ENCODE measurements at places on chromosomes 16 and 17.

- peak; percentile 18 for DNase-seq
Observed at GRCh38 chr16:1194665-1195392, 30.2 kb downstream of the TPSG1 start.

DNA sequence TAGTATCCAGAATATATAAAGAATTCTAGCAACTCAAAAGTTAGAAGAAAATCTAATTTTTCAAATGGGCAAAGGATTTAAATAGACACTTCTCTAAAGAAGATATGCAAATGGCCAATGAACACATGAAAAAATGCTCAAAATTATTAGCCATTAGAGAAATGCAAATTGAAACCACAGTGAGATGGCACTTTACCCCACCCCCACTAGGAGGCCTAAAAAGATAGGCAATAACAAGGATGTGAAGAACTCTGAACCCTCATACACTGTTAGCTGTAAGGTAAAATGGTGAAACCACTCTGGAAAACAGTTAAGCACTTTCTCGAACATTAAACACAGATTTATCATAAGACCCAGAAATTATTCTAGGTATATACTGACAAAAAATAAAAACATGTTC lies 71.4 kb upstream of the IRX6 start:
- no peak for DNase-seq

GRCh38 chr17:9148905-9149525 lies 127.7 kb downstream of the NTN1 start:
- no peak for DNase-seq

DNA sequence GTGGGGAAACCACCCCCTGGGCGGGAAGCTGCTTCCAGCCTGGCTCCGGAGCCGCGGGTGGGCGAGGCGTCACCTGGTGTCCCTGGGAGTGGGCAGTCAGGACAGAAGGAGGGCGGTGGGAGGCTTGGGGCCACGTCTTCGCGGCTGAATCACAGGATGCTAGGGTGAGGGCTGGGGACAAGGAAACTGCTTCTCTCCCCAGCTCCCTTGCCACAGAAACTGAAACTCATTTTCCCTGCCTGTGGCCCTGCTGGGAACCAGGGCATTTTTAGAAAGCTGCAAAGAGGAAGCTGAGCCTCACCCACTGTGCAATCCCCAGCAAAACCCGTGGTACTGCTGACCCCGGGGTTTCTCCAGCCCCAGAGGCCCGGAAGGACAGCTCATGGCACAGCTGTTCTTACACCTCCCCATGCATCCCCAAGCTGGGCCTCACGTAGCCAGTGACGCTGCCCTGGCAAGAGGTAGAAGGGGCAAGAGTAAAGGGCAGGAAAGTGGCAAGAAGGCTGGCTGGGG lies 8.2 kb downstream of the RHBDF2 start:
- DNase-seq, result peak; percentile 32

DNA sequence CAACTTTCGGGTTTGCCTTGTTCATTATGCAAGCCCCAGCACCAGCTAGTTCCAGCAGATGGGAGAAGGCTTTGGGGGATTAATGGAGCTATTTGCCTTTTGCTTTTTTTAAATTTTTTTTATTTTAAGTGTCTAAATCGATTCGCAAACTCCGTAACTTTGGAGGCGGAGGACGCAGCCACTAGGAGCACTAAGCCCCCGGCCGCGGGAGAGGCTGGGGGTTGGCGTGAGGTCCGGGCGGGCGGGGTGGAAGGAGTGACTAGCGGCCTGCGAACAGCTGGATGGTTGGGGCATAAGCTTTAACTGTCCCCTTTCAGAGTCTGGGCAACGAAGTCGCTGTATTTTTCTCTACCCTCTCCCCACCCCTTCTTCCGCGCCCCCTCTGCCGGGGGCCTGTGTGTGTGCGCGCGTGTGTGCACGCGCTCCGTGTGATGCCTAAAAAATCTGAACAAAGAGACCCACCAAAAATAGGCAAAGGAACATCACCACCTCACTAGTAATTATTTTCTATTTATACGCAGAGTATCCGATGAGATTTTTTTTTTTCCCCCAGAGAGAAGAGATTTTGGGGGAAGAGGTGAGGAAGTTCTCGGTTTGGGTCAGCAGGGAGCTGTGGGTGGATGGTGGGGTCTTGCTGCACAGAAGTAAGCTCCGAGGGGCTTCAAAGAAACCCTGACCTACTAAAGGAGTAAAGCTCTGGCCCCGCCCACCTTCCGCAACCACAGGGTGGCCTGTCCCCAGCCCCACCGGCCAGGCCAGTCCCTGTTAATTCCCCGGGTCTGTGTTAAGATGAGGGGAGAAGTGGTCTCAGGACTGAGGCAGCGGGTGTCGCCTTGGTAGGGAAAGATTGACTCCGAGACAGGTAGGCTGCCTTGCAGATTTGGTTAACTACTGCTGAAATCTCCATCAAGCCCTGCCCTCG lies 2.3 kb downstream of the SHISA9 start:
- DNase-seq, result no peak

DNA sequence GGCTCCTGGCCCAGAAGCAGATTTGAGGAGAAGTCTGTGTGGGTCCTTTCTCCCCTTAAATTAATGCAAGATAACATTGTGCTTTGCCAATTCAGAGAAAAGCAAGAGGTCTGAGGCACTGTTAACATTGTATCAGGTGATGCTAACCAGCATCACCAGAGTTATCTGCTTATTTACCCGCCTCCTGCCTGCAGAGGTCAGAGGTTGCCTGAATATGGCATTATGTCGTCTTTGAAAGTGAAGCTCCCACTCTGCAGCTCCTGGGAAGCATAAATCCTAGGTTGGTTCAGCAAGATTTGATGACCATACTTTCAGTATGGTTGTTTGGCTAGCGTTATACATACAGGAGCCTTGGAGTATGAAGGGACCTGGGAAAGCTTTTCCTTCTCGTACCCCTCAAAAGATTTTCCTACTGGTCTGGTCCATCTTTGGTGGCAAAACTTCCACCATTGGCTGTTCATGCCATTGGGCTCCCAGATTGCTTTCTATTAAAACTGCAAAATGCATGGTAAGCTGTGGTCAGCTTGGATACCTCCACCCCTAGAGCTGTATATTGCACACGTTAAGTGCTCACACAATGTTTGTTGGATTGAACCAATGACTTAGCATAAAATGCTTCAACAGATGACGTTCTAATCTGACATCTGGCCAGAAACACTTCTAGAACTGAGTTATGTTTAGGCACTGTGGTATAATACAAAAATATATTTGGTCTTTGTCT lies 24.1 kb downstream of the CHD9 start:
- DNase-seq, result no peak

DNA sequence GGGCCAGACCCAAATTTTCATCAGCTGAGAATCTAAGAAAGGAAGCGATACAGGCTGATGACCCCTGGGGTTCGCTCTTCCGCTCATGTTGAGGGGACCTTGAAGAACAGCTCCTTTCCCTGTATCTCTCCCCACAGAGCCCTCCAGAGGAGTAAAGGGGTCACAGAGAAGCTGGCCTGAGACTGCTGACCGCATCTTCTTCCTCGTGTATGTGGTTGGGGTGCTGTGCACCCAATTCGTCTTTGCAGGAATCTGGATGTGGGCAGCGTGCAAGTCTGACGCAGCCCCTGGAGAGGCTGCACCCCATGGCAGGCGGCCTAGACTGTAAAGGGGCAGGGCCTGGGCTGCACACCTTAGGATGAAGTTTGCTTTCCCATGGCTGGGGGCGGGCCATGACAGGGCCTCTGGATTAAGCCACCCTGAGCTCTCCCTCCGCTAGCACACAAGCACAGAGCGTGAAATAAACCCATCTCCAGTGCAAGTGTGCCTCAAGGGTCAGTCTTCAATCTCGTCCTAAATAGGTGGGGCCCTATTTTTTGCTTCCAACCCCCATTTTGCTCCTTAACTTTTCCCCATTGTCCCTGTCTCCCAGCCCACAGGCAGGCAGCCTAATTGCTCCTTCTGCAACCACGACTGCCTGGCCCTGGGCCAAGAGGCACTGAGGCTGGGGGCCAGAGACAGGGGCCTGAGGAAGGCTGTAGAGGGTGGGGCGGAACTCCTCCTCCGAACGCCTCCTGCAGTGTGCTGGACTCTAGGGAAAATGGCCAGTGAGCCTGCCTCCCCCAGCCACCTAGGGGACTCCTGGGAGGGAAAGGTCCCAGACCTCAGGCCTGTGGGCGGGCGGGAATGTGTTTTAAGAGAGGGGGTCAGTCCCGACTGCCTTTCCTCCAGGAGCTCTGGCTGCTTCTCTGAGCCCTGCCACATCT lies 3.6 kb downstream of the ZACN start:
- no peak for DNase-seq

DNA sequence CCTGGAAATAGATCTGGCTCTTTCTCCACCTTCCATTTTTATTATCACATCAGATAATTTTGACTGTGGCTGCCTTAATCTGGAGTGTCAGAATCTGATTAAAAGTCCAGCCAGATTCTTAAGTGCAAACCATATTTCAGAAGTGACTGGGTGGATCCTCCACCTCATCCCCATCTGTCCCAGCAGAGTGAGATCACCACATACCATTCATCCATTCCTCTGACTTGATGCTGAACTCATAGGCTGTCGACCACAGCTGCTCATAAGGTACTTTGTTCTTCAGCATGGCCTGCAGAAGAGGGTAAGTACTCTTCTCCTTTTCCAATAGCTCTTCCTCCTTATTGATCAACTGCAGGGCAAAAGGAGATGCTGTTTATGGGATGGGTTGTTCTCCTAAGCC lies 53.5 kb downstream of the DNAH3 start:
- DNase-seq, result no peak

- DNase-seq, result no peak
Observed at GRCh38 chr17:67995570-67996263, 552 bp downstream of the C17orf58 start.

GRCh38 chr16:86747761-86748160 lies 169.4 kb downstream of the FOXL1 start:
- no peak for DNase-seq
